ENCODE measurements at places on chromosomes 7 and 10. TPM values are rescaled to one million over a fixed set of nuclear protein-coding genes. Genes with fewer than 3 reads are reported as not detected.

PODXL gene
- total RNA-seq, result 99.9 TPM

SPDYE2B gene
- total RNA-seq, result not detected

AKR1C1 gene
- 42.0 TPM for total RNA-seq

AGAP5 gene
- 9.8 TPM for total RNA-seq

DNA sequence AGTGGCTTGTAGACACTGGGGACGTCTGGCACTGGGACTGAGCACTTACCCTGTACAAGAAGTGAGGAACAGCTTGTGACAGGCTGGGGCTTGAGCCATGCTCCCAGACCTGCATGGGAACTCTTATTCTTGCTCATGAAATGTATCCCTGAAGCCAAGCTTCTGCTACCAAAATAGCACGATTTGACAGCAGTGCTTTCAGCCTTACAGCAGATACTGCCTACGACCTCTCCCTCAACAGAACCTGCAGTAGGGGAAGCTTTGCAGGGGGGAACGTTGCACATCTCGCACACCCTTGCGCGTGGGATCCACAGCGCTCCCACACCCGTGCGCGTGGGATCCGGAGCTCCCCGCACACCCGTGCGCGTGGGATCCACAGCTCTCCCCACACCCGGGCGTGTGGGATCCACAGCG, 88.0 kb downstream of the CREM start:
- H3K4me3 ChIP-seq, result no peak overlapping the region
- H3K27me3 ChIP-seq, result no peaks in the 10 kb centered on the region
- no peaks in the 10 kb centered on the region for H3K36me3 ChIP-seq
- no peak for DNase-seq

GRCh38 chr7:45446195-45446944, 127.8 kb upstream of the ADCY1 start:
- H3K27ac ChIP-seq, result no peak overlapping the region
- no peaks in the 10 kb centered on the region for H3K4me1 ChIP-seq
- no peaks in the 10 kb centered on the region for H3K36me3 ChIP-seq
- no peaks in the 10 kb centered on the region for H3K27me3 ChIP-seq
- no peak for DNase-seq

PEX1 gene
- total RNA-seq, result 14.2 TPM
